ENCODE measurements at places on chromosomes 12 and 14.

- DNase-seq = no peak
Observed at GRCh38 chr12:89840162-89840922, 131.7 kb upstream of the ATP2B1 start.

DNA sequence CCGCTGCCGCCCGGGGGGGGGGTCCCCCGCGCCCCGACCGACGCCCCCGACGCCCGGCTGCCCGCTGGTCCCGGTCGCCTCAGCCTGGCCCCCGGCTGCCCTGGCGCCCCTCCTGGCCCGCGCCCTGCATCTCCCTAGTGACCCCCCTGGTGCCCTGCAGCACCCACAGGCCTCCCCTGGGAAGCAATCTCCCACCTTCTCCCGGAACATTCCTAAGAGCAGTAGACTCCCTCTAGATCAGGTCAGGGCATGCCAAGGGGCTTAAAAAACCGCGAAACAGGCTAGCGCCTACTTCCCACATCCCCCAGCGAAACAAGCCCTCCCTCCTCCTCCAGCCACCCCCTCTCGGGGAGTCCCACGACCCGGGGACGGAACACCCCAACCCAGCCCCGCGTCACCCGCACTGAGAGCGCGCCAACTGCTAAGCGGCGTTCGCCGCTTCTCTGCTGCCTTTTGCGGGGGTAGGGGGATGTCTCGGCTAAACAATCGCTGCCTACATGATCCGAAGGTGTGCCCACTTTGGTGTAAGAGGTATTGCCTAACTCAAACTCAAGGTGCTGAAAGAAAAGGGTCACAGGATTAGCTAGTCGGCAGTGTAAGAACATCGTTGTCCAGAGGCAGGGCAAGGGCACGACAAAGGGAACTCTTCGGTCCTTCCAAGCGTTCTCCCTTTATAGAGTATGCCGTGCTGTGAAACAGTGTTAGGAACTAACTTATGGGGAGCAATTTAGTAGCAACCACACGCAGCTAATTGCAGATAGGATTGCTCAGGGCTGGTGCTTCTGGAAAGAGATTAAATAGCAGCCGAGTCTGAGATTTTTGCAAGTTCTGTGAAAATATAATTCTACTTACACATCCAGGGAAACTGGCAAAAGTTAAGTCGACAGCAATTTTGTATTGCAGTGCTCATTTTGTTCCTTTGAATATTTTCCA lies 619 bp upstream of the NTN4 start:
- no peak for DNase-seq

- DNase-seq = no peak
Observed at GRCh38 chr12:24902511-24903328, 46.2 kb downstream of the BCAT1 start.

GRCh38 chr12:51548241-51548640 lies 42.8 kb upstream of the SCN8A start:
- no peak for DNase-seq

GRCh38 chr12:23880988-23881387 lies 68.5 kb downstream of the SOX5 start:
- no peak for DNase-seq

GRCh38 chr14:102828151-102828550 lies 50.9 kb downstream of the TRAF3 start:
- DNase-seq = no peak

- no peak for DNase-seq
Observed at GRCh38 chr14:42335918-42336317, 729.2 kb downstream of the LRFN5 start.

DNA sequence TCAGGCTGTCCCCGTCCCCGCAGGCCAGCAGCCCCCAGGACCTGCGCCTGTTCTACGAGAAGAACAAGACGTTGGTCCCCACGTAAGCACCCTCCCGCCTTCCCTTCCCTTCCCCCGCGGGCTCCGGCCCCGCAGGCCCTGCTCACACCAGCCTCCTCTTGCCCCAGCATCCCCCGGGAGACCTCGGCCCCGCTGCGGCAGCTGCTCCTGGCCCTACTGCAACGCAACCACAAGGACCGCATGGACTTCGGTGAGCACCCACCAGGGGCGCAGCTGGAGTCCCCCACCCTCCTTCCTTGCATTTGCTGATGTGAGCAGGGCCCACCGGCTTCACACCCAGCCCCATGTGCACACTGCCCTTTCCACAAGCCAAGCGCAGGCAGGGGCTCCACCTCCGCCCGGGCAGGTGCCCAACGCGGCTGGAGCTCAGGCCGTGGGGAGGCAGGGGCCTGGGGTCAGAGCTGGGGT lies 15.4 kb downstream of the ULK1 start:
- no peak for DNase-seq

GRCh38 chr14:61537563-61538463 lies 157.5 kb upstream of the HIF1A start:
- DNase-seq = no peak

GRCh38 chr12:32821710-32822109 lies 66.0 kb upstream of the YARS2 start:
- DNase-seq = no peak

- DNase-seq = no peak
Observed at GRCh38 chr14:104224506-104225277, 86.3 kb downstream of the KIF26A start.

GRCh38 chr12:119322301-119322723 lies 12.2 kb upstream of the CCDC60 start:
- DNase-seq = no peak

GRCh38 chr12:89861086-89861485 lies 152.4 kb upstream of the ATP2B1 start:
- no peak for DNase-seq

DNA sequence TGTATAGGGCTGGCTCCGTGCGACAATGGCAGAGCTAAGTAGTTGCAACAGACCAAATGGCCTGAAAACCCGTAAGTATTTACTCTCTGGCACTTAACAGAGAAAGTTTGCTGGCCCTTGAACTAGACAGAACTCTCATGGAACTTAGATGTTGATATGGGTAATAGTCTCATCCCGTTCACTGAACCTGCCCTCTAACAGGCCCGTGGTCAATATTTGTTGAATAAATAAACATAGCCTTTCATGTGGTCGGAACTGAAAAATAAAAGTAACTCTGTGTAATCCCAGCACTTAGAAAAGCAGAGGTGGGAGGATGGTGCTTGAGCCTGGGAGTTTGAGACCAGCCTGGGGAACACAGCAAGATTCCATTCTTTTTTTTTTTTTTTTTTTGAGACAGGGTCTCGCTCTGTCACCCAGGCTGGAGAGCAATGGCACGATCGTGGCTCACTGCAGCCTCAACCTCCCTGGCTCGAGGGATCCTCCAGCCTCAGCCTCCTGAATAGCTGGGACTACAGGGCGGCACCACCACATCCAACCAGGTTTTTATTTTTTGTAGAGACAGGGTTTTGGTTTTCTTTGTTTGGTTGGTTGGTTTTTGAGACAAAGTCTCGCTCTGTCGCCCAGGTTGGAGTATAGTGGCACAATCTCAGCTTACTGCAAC lies 29.7 kb downstream of the KDM2B start:
- no peak for DNase-seq

DNA sequence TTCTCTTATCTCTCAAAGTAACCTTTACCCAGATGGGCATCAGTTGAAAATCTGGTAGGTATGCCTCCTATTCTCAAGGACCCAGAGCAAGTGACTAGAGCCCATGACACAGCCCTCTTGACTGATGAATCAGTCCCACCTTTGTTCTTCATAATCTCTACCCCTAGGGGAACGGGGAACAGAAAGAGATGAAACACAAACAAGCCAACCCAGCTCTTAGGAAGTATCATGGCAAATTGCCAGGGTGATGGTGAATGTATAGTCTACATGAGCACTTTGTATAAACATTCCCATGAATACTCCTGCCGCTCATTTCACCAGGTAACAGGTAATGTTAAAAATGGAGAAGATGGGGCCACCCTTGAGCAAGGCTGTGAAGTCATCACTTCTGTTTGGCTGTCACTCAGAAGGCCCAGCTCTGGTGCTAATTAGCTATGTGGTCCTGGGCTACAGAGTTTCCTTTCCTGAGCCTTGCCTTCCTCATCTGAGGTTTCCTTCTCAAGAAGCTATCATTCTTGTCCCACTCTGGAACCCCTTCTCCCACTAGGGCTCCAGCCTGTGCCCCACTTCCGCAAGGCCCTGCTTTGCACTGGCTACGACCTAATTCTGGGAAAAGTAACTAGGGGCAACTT lies 161.7 kb downstream of the ANO2 start:
- no peak for DNase-seq

DNA sequence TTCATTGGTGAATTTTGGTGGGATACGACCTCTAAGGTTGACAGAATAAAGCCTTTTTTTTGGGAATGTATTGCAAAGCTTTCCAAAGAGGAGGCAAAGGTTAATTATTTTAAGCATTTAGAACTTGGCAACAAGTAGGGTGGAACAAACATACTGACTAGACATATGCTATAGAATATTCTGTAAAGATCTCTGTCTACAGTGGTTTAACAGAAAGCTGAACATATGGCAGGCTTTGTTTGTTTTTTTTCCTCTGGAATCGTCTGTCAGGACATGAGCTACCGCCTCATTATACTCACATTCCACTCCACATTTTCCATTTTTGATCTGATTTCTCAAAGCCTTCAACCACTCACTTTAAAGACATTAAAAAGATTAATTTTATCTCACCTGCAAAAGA lies 153.4 kb upstream of the PELI2 start:
- DNase-seq = no peak
